T-helper 17 cell (primary cell): ENCODE measurements at places on chromosomes 1 and 21.

- H3K36me3 ChIP-seq, result no peaks in the 10 kb centered on the region
- no peak overlapping the region for H3K27ac ChIP-seq
- peaks cover 35% of the 10 kb centered on the region for H3K27me3 ChIP-seq
- no peak overlapping the region for H3K4me3 ChIP-seq
- H3K4me1 ChIP-seq, result peaks cover 4% of the 10 kb centered on the region
These were observed 18.5 kb downstream of the CAMK1G start for GRCh38 chr1:209601809-209602657.

DNA sequence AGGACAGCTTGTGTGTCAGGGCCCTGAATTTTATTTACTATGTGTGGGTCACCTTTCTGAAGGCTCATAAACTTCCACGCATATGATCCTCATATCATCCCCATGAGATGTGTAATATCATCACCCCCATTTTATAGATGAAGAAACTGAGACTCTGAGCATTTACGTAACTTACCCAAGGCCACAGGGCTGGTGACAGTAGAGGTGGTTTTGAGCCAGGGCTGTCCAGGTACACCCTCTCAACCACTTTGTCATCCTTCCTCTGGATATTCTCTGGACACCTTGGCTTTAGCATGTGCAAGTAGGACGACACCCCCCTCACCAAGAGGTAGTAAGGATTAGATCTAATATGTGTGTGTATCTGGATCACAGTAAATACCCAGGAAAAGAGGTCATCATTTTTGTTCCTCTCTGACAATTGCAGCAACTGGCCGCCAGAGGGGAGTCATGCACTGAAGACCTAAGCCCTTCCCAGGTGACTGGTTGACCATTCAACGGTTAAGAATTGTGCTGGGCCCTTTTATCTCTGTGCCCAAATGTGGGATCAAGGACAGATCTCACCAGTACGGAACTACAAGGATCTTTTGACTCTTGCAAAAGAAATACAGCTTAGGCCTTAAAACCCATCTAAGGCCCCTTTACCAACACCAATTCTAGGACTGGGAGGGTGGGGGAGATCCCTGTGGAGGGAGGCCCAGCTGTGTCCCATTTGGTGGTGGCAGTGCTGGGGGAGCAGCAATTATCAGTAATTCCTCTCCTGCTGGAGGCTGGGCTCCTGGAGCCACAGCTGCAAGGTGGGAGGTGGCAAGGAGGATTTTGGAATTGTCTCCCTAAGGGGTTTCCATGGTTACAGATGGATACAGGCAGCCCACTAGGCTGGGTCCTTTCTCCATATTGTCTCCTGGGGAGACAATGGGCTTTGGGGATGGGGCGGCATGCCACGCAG lies 13.7 kb upstream of the E2F2 start:
- no peak overlapping the region for H3K27ac ChIP-seq
- H3K36me3 ChIP-seq, result no peaks in the 10 kb centered on the region
- peak; percentile 50 for DNase-seq
- H3K4me3 ChIP-seq, result no peak overlapping the region

- no peak overlapping the region for H3K27ac ChIP-seq
- H3K4me1 ChIP-seq, result no peaks in the 10 kb centered on the region
- peaks cover 7% of the 10 kb centered on the region for H3K36me3 ChIP-seq
- peaks cover 66% of the 10 kb centered on the region for H3K27me3 ChIP-seq
- no peak overlapping the region for H3K4me3 ChIP-seq
These were observed 31.2 kb downstream of the PTPRU start for GRCh38 chr1:29267321-29268070.

DNA sequence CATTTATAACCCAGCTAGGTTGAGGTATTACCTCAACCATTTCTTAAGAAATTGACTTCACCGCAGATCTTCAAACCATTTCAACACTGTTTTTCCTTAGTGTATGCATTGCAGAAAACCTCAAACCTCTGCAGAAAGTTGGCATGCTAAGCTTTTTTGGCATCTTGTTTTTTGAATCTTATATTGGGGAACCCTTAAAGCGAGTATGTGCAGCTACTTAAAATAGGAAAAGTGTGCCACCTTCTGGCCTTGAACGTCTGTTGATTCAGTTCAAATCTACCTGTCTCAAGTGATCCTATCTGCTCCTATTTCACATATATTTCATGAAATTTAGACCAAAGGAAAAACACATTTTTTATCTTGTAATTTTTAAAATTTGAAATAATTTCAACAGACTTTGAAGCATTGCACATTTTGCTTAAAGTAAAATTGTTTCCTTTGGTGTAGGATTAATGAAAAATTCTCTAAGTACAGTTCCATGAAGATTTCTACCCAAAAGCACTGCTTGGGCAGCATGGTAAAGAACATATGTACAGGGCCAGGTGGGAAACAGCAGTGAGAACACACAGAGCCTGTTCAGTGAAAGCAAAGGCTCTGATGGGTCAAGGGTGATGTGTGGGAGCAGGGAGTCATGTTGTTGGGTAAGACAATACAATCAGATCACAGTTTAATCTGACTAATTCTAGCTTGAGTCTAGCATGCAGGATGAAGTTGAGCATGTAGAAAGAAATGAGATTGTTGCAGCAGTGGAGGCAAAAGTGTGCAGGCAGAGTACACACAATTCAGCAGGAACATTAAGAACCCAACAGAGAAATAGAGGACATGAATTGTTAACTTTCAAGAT lies 17.2 kb downstream of the HENMT1 start:
- H3K36me3 ChIP-seq, result peaks cover 4% of the 10 kb centered on the region
- peaks cover 53% of the 10 kb centered on the region for H3K4me1 ChIP-seq
- peak overlapping the region; percentile 98 for H3K27ac ChIP-seq
- no peaks in the 10 kb centered on the region for H3K27me3 ChIP-seq

GRCh38 chr1:9279172-9279840 lies 13.4 kb upstream of the SPSB1 start:
- peaks cover 8% of the 10 kb centered on the region for H3K36me3 ChIP-seq
- DNase-seq, result no peak
- peaks cover 38% of the 10 kb centered on the region for H3K4me1 ChIP-seq
- H3K27ac ChIP-seq, result no peak overlapping the region
- no peaks in the 10 kb centered on the region for H3K27me3 ChIP-seq

GRCh38 chr21:14271053-14271452 lies 55.1 kb downstream of the RBM11 start:
- H3K36me3 ChIP-seq, result peaks cover 2% of the 10 kb centered on the region
- DNase-seq, result no peak
- H3K4me3 ChIP-seq, result no peak overlapping the region
- no peak overlapping the region for H3K27ac ChIP-seq
- no peaks in the 10 kb centered on the region for H3K4me1 ChIP-seq
- peaks cover 59% of the 10 kb centered on the region for H3K27me3 ChIP-seq
